ENCODE measurements at places on chromosomes 12 and 14.

DNA sequence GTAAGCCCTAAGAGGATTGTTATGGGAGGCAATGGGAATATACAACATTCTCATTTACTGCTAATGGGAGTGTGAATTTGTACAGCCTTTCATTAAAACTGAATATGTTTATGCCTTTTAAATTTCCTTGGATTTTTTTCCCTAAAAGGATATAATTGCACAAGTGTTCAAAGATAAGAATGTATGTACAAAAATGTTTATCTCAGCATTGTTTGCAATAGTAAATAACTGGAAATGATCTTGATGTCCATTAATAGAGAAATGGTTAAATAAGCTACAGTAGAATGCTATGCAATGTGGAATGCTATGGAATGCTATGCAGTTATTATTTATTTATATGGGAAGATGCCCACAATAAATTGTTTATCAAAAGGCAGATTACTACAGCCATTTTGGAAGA, 62.5 kb upstream of the SLC38A2 start:
- DNase-seq: no peak

DNA sequence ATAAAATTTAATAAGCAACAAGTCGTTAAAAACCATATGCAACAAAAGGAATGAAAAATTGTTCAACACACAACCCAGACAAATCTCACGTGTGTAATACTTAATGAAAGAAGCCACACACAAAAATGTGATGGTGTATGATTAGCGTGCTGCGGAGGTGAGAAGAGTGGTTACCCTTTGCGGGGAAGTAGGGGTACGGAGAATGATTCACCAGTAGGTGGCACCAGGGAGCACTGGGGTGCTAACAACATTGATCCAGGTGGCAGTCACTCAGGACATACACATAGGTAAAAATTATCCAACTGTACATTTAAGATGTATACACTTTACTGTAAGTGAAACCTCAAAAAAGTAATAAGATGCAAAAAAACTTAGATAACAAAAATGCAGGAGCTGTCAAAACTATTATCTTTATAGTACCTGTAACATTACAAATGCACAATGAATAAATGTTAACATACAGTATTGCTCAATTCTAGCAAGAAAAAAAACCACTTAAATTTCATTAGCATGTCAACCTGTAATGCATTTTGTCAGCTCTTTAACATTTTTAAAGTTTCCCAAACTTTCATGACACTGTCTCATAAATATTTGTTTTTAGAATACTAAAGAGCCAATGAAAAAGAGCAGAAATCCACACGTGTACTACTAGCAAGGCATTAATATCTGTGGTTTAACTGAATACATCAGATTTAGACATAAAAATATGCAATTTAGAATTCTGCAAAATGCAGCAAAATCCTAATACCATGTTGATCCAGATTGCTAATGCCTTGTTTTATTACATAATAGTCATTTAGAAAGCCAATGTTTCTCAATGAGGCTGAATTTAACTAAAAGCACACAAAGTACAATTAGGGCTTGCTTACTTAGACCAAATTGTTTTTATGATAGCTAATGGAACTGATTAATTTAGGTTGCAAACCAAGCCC, 46.7 kb downstream of the TMCC3 start:
- peak; percentile 67 for DNase-seq

DNA sequence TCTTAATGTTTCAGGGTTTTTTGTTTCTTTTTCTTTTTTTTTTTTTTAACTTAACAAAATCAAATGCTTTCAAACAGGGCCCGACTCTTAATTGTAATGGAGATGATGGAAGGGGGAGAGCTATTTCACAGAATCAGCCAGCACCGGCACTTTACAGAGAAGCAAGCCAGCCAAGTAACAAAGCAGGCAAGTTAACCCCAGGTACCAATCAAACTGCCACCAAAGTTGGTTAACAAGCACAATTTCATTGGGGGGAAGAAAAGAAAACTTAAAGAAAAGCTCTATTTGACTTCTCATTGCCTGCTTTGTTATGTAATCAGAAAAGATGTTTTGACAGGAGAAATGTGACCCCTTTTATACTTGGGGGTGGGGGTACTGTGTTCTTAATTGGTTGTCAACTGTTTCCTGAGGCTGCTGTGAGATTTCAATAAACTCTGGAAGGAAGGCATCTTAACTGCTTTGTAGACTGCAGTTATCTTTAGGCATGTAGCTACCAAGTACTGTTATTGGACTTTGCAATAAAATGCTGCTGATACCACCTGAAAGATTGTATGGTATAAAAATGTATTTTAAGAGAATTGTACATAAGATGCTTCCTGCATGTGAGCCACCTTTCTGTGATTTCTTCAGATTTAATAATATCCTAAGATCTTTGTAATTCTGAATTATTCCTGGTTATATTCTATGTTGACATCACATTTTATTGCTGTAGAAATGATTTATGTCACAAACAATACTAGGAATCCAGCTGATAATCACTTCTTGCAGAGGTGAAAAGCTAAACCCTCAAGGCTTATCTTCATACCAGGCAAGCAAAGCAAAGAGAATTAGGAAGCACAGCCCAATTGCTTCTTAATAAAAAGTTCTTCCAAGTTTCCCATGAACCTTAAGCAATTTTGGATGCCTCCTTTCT, 26.9 kb downstream of the MAPKAPK5 start:
- no peak for DNase-seq

DNA sequence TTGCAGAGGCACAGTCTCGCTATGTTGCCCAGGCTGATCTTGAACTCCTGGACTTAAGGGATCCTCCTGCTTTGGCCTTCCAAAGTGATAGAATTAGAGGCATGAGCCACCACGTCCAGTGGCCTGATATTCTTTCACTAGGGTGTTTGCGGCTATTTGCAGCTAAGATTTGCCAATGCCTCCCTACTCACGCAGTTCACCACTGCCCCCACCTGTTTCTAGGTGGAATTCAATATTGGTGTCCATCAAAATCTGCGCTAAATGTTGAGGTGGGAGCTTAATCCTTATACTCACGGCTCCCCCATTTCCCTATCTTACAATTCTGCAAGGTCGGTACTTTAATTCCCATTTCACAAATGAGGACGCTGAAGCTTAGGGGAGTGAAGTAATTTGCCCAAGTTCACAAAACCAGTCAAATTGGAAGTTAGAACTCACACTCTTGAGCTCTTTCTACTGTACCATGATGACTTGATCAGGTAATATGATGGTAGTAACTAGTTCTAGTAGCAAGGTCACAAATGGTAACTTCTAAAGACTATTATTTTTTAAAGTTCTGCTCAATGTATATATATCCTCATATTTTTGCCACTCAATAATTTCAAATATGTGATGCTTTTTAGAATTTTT, 22.1 kb upstream of the LRRC9 start:
- DNase-seq: peak; percentile 9

- DNase-seq: peak; percentile 68
Observed at GRCh38 chr14:75497191-75497590, 25.1 kb upstream of the BATF start.

GRCh38 chr12:1205512-1206060, 214.6 kb downstream of the ERC1 start:
- DNase-seq: no peak

GRCh38 chr14:85317491-85318021, 212.4 kb upstream of the FLRT2 start:
- no peak for DNase-seq

- DNase-seq: peak; percentile 4
Observed at GRCh38 chr12:16165506-16165905, 112.0 kb downstream of the SLC15A5 start.

GRCh38 chr12:124169577-124170284, 125.2 kb upstream of the RFLNA start:
- no peak for DNase-seq

DNA sequence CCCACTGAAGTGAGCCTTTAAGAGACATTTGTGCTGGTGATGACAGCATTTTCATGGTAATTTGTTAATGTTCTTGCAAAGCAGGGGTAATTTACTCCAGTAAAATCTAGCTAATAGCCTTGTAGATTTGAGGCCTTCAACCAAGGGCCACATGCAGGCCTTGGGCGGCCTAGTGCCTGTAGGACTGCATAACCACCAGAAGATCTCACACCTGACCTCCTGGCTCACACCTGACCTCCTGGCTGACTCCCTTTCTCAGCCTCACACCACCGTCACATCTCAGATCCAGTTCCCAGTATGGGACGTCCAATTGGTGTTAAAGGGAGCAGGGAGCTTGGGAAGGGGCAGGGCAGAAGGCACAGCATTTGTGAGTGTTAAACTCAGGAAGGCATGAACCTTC, 26.9 kb downstream of the C12orf42 start:
- DNase-seq: no peak

DNA sequence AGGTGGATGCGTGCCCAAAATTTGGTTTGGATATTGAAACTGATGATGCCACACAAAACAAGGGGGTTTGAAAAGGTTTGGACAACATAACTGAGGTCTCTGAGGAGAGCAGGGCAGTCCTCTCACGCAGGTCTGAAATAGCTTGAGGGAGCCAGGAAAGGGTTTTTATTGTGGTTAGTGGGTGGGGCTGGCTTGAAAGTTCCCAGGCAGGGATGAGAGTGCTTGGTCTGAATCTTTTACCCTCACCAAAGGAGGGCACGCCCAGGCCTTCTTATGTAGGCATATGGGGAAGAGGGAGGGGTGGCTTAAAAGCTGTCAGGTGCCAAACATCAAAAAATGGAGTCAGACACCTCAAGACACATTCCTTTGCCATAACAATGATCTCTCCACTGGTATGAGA, 493.1 kb upstream of the CCDC196 start:
- DNase-seq: no peak

- DNase-seq: no peak
Observed at GRCh38 chr12:100926669-100927248, 132.2 kb downstream of the ANO4 start.

GRCh38 chr12:109621901-109622364, 48.3 kb downstream of the MVK start:
- DNase-seq: no peak

DNA sequence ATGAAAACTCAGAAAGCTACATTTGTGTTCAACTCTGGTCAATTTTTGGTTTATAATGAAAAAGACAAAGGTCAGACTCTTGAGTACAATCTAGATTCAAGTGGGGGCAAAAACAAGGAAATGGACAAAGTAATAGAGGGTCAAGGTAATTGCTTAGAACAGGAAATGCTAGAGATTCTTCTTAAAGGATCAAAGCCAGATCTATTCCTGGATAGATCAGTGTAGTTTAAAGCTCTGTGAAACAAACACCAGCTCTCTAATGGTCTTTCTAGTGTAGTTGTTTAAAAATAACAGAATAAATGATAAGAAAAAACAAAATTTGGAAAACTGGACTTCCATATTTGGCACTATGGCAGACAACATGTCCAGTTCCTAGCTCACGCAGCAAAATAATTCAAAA, 70.7 kb upstream of the SLC8A3 start:
- no peak for DNase-seq

DNA sequence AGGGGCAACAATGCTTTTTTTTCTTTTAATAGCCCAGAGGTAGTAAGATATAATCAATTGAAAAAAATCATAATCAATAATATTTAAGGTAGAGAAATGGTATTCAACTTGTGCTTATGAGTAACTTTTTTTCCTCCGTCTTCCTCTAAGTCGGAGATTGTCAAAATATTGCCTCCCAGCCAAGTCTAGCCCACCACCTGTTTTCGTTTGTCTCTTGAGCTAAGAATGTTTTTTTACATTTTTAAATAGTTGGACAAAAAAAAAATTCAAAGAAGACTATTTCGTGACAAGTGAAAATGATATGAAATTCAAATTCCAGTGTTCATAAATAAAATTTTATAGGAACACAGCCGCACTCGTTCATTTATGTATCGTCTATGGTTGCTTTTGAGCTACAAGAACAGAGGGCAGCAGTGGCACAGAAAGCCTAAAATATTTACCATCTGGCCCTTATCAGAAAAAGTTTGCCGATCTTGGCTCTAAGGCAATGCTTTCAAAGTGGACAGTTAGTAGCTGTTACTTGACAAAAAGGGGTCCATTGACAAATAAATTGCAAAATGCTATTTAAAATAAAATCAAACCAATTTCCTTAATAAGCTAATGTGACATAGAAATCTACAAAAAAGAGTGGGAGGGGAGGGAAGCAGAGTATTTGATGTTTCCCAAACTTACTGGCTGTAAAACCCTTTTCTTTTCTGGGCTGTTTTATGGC, 40.8 kb upstream of the MAX start:
- DNase-seq: no peak

GRCh38 chr12:57235017-57235727, 5.7 kb downstream of the SHMT2 start:
- no peak for DNase-seq

DNA sequence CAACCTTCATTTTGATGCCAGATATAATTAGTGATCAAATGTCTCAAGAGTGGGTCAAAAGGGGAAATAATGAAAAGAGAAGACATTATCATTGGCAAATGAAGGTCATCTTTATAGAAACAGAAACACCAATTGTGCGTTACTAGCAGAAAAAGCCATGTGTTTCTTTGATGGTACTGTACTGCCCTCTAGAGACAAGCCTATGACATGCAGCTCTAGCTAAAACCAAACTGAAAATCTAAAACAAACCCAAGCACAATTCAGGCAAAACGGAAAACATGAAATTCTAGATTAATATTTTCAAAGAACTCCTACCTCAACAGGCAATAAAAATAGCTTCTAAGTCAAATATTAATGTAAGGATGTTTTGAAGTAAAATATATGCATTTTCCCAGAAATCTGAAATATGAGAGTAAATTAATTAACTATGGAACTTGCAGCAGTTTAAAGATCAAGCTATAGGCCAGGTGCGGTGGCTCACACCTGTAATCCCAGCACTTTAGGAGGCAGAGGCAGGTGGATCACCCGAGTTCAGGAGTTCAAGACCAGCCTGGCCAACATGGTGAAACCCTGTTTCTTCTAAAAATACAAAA, 115.4 kb downstream of the KLHL28 start:
- DNase-seq: peak; percentile 58

GRCh38 chr12:47863985-47864384, 40.8 kb downstream of the VDR start:
- DNase-seq: no peak

DNA sequence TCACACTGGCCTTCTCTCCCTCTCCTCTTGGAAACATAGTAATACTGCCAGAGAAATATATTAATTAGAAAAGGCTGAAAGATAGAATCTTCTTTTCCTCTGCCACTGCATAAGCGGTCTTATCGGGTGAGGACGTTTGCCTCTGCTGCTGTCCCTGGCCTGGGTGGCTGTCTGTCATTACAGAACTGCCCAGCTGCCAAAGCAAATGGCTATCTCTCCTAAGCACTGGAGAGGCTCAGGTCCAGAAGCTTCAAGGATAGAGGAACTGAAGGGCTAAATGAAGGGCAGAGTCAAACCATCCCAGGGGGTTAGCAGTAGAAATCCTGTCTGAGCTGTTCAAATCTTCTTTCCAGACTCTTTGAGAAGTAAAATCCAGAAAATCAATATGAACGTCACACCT, 198.6 kb upstream of the CAND1 start:
- no peak for DNase-seq

- DNase-seq: no peak
Observed at GRCh38 chr12:4918950-4919660, 9.4 kb downstream of the KCNA1 start.

- DNase-seq: no peak
Observed at GRCh38 chr12:90015228-90015627, 306.6 kb upstream of the ATP2B1 start.

- peak; percentile 20 for DNase-seq
Observed at GRCh38 chr14:81206115-81206514, 14.6 kb downstream of the GTF2A1 start.

GRCh38 chr12:46264057-46264456, 4.8 kb downstream of the SLC38A1 start:
- no peak for DNase-seq

- DNase-seq: no peak
Observed at GRCh38 chr14:70792939-70793338, 16.4 kb downstream of the MAP3K9 start.

GRCh38 chr12:6281081-6281809, 29.2 kb upstream of the PLEKHG6 start:
- DNase-seq: no peak

All from activated CD4-positive, alpha-beta T cell treated with anti-CD3 and anti-CD28 coated beads, Interleukin-2, Interleukin-6, amounts not matched to agents 100 ng/mL and 50 ng/mL, durations not matched to agents 16 hours and 8 hours (primary cell).